ENCODE measurements at places on chromosomes 13 and 19.

DNA sequence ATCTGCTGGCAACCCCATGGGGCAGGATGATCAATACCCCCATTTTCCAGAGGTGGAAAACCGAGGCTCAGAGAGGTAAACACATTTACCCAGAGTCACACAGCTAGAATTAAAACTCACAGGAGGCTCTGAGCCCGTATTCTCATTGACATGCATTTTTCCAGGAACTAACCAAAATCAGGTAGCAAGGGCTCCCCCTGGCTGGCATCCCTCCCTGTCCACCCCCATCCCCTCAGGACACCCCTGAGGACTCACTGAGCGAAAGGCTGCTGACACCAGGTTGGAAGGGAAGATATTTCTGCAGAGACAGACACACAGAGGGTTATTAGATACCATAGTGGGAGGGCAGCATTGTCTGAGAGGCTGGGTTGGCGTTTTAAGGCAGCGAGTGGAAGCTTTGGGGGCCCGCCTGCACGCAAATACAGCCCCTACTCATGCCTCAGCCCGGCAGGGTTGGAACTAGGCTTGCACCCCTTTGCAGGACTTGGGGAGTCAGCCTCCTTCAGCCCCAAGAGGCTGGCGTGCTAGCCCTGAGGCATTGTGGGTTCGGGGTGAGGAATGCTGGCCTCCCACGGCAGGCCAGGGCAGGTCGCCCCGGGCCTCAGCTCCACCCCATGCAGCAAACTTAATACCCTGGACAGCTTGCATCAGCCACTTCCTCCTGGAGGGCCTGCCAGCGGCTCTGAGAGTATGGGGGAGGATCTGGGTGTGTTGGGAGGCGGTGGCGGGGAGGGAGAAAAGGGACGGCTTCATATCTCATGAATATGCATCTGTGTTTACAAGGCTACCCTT is 3.9 kb downstream of the SLC1A5 start:
- DNase-seq: peak; percentile 41

DNA sequence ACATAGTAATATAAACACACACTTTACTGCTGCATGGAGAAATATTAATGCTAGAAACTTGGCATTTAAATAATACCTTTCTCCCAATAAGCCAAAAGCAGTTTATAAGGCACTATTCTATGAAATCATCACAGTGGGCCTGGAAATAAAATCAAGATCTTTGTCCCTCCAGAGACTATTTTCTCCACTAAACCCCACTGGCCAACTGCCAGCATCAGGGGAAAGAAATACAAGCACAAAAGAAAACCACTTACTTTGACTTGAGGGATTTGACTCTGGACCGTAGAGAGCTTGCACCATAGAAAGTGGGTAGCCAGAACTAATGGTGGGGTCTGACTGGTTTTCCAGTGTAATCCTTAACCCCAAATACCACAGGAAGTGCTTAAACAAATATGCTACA is 71.9 kb downstream of the DCLK1 start:
- DNase-seq: no peak

DNA sequence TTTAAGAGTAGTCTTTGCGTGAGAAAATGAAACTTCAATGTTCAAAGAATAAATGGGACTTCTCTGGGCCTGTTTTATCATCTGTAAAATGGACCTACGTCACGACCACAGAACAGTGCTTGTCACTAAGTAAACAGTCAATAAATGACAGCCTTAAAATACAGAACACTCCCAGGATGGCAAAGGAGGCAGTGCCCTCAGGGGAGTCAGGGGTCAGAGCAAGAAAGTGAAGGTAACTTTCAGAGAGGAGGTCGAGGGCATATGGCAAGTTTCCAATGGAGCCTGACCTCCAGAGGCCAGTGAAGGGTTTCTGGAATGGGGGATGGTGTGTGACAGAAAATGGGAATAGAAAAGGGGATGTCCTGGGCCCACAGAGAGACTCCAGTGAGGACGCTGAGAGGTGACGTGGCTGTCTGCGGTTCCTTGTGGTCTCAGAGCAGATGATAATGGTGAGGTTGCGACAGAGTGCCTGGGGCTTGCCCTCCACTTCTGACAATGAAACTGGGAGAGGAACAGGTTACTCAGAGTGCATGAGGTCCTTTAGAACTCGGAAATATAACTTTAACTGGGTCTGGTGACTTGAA is 91.8 kb downstream of the UBL3 start:
- DNase-seq: peak; percentile 68

DNA sequence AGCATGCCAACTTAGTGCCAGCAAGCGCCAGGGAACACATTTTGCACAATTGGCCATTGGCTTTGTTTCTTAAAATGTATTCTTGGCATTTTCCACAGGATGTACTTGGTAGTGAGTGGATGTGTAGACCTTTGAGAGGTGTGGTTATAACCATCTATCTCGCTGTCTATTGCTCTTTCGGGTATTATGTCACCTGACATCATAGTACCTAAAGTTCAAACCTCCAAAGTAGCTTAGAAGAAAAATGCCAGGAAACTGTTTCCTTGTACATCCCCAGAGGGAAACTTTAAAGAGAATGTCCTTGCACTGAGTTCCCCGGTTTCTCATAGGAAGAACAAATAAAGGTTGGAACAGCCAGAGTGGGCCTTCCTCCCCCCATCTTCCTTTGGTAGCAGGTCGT is 87.6 kb downstream of the FGF9 start:
- no peak for DNase-seq

DNA sequence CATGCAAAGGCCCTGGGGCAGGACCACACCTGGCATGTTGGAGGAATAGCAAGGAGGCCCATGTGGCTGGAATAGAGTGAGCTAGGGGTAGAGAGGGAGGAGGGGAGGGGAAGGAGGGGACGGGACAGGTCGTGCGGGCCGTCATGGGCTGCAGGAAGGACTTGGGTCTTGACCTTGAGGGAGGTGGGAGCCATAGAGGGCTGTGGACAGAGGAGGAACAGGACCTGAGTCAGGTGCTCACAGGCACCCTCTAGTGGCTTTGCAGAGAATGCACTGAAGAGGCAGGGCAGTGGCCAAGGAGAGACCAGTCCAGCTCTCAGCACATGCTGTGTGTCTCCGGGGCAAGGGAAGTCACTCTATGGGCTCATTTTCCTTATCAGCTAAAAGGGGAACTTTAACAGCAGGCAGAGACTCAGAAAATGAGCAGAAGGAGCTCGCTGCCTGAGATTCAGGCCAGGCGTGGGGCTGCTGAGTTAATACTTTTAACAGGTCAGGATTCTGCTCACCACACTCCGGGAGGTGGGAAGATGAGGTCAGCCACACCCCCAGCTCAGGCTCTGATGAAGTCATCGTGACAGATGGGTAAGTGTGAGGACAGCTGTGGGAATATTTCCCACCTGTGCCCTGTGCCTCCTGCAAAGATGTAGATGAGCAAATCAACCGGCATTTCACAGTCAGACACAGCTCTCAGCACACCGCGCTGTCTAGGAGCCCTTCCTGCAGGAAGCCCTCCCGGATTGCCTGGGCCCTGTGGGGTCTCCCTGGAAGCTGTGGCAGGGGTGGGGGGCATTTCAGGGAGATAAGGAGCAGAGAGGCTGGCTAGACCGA is 6.0 kb upstream of the TNFAIP8L1 start:
- peak; percentile 64 for DNase-seq

DNA sequence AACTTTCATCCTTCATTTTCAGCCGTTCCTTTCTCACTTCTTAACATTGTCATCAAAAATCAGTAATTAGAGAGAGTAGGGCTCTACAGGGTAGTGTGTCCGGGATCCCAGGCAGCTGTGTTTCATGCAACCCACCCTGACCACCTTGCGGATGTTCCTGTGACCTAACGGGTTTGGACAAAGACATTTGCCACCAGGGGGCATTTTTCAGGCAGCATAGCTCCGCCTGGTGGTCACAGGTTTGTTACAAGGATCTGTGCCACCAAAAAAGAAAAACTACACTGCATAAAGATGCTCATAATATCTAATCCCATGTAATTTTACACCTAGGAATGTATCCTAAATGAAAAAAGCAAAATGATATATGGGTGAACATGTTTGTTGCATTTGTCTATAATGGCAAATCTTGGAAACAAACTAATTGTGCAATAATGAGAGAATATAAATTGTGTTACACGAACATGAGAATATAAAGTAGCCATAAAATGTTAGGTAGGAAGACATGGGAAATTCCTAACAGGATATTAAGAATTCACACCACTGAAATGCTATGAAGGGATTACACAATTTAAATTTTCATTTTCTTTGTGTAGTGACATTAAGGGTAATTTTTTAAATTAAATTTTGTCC is 123.0 kb downstream of the SLC7A1 start:
- DNase-seq: peak; percentile 43

GRCh38 chr13:37136187-37136586 is 30.7 kb upstream of the CSNK1A1L start:
- DNase-seq: no peak

DNA sequence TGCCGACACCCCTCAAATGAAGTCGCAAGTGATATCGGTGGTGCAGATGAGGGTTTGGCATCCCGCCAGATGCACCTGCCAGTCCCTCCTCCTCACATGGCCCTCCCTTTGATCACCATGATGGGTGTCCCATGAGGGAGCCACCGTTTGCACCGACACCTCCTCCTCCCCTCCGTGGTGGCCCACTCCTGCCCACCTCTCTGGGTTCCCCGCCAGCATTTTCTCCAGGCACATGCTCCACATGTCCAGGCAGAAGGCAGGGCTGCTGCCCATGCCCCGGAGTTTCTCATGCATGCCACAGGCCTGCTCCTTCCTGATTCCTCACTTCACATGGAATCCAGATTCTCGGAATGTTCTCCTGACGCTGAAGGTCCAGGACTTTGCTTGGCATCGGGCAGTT is 49.3 kb downstream of the COL4A2 start:
- no peak for DNase-seq

DNA sequence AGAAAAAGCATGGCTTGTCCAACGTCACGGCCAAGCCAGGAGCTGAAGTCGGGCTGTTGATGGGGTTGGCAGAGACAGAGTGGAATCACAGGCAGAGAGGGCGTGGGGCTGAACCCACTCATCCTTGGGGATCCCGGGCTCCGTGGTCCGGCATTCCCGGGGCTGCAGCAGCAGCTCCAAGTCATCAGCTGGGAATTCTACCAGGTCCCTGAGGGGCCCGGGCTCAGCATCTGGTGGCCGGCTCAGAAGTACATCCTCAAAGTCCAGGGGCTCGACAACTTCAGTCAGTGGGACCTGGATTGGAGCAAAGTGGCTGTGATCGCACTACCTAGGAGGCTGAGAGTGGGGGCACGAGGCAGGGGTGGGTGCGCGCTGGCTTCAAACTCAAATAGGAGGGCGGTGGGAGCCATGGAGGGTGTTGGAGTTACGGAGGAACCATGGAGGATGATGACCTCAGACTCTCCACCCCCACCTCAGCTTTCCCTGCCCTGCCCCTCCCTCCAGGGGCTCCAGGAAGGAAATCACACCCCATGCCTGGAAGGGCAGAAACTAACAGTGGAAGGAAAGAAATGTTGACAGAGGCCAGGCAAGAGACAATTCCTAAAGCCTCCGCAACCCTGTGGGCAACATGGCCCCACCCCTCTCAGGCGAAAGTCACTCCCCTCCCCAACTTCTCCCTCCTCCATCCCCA is 9.5 kb downstream of the DOCK6 start:
- DNase-seq: no peak

DNA sequence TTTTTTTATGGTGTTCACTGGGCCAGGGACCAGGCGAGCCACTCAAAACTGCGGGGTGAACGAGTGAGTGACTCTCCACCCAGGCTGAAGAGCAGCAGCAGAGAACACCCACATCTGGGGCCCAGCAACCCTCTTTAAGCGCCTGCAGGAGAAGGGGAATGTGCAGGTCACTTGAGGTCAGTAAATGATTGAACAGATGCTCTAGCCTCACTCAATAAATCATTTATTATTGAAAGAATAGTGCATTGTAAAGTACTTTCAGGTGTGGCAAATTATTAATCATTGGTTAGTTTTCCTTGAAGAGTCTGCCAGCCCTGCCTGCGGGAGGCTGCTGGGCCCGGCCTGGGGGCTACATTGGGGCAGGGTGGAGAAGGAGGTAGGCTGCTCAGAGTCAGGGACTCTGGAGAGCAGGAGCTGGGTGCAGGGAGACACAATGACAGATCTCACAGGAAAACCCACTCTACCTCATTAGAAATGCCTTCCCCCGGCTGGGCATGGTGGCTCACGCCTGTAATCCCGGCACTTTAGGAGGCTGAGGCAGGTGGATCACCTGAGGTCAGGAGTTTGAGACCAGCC is 42.5 kb downstream of the ABCC4 start:
- no peak for DNase-seq

DNA sequence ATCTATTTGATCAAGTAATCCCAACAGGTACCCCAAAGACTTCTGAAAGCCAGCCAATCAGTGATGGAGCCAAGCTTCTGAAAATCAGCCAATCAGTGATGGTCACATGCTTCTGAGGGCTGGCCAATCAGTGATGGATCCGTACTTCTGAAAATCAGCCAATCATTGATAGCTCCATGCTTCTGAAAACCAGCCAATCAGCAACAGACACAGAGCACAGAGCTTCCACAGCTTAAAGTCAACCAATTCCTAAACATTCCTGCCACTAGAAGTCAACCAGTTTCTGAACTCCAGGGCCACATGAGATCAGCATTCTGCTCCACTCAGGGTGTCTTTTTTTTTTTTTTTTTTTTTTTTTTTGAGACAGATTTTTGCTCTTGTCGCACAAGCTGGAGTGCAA is 8.2 kb upstream of the HSD17B14 start:
- no peak for DNase-seq

GRCh38 chr13:83024955-83025594 is 857.2 kb downstream of the SLITRK1 start:
- DNase-seq: no peak

DNA sequence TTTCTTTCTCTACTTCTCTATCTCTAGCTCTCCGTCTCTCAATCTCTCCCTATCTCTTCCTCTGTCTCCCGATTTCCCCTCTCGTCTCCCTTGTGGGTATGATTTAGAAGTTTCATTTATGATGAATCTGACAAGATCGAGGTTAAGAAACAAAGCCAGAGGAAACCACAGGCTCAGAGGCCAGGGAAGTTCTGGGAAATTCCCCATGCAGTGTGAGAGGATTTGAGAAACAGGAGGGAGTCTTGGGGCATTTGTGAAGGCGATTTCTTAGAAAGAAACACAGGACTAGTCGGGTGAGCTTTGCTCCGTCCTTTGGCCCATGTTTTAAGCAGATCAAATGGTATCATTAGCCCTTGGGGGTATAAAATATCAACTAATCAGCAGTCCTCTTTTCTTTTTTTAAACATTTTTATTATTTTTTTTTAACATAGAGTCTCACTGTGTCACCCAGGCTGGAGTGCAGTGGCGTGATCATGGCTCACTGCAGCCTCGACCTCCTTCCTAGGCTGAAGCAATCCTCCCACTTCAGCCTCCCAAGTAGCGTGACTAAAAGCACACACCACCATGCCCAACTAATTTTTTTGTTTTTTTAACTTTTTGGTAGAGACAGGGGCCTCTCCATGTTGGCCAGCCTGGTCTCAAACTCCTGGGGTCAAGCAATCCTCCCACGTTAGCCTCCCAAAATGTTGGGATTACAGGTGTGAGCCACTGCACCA is 25.8 kb downstream of the TNFSF9 start:
- peak; percentile 39 for DNase-seq
